ENCODE measurements at places on chromosomes 3 and 15.
A peak's percentile ranks its signal among the peaks of the same experiment; 100 is the strongest.

- DNase-seq = no peak
Observed at GRCh38 chr15:31245135-31245689, 81.4 kb upstream of the KLF13 start.

GRCh38 chr3:46107682-46108081, 80.4 kb upstream of the XCR1 start:
- DNase-seq = no peak

- DNase-seq = no peak
Observed at GRCh38 chr3:126390751-126391150, 4.0 kb upstream of the CFAP100 start.

DNA sequence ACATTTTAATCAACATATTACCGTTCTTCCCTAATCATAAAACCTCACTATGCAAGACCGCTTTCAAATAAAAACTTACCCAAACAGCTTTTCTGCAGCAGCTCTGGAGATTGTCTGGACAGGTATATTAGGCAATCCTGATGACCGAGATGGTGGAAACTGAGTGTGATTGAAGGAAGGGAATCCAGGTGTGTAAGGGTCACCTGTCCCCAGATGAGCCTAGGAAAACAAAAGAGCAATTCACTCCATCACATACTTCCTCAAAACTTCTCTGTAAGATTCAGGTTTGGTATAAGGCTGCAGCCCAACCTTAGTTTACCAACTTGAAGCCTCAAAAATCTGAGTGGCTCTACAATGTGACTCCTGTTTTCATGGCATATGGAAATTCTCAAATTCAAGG, 14.5 kb downstream of the TFRC start:
- no peak for DNase-seq

- DNase-seq = peak; percentile 43
Observed at GRCh38 chr15:40358471-40359353, 693 bp downstream of the DISP2 start.

- no peak for DNase-seq
Observed at GRCh38 chr15:40691737-40692136, 3.2 kb upstream of the RAD51 start.

DNA sequence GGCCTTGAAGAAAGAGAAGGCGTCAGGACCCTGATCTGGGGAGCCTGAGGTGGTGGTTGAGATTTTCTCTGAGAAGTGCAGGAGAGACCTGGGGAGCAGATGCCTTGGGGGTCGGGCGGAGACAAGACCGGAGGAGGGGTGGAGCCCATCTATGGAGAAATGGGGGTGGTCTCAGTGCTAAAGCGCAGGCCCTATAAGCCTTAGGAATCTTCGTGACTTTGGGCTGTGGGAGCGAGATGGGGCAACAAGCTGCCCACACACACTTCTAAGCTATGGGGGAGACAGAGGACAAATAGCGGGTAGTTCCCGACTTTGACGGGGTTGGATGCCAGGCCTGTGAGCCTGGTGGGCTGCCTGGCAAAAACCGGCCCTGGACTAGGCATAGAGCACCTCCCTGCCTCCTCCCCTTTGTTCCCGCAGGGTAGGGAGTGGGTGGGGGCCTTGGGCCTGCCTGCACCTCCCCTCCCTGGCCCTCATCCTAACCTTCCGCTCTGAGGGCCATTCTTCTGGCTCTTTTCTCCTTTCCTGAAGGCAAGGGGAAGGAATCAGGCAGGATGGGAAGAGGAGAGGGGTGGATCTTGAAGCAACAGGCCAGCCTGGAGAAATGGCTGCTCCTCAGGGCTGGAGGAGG, 880 bp downstream of the NISCH start:
- peak; percentile 42 for DNase-seq

DNA sequence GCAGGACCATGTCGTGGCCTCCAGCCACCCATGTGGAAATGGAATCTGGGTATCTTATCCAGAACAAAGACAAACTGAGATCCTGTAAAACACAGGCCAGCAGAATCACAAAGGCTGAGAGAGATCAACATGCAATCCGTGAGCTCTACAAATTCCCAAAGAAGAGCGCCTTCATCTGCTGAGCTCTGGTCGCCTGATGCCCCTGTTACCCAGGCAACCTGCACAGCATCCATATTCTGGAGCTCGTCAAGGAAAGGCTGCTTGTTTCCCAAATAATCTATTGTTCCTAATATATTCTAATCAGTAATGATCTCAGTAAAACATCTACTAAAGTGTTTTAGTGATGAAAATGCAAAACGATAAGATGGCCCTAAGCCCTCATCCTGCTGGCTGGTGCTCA, 133.6 kb downstream of the OCA2 start:
- DNase-seq = no peak

DNA sequence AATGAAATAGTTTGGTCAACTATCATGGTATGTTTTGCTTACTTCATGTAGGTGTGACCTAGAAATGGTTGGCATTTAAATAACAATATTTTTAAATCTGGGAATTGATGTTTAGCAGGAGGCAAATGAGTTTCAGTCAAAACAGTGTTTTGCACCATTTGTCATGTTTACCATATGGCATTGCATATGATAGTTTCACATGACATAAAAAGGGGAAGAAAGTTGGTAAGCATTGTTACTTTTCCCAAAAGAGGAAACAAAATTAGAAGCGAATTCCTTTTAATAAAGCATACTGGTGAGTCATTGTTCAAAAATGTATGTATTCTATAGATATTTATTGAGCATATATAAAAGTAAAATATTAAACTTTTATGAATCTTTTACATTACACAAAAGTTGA, 2.3 kb downstream of the RNF13 start:
- DNase-seq = no peak

DNA sequence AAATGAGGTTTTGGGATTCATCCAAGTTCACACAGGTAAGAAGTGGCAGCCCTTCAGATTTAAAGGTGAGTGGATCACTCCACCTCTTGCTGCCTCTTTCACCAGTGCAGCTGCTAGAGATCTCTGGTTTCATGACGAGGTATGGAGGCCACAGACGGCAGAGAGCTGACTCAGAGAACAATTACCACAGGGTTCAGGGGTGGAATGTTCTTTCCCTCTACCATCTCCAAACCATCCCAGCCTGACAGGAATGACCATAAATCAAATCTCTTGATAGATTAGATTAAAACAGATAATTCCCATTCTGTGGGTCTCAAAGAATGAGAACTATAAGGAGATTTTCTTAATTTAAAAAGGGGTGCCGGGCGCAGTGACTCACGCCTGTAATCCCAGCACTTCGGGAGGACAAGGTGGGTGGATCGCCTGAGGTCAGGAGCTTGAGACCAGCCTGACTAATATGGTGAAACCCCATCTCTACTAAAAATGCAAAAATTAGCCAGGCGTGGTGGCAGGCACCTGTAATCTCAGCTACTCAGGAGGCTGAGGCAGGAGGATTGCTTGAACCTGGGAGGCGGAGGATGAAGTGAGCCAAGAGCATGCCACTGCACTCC, 174.2 kb upstream of the ATP11B start:
- DNase-seq = no peak

DNA sequence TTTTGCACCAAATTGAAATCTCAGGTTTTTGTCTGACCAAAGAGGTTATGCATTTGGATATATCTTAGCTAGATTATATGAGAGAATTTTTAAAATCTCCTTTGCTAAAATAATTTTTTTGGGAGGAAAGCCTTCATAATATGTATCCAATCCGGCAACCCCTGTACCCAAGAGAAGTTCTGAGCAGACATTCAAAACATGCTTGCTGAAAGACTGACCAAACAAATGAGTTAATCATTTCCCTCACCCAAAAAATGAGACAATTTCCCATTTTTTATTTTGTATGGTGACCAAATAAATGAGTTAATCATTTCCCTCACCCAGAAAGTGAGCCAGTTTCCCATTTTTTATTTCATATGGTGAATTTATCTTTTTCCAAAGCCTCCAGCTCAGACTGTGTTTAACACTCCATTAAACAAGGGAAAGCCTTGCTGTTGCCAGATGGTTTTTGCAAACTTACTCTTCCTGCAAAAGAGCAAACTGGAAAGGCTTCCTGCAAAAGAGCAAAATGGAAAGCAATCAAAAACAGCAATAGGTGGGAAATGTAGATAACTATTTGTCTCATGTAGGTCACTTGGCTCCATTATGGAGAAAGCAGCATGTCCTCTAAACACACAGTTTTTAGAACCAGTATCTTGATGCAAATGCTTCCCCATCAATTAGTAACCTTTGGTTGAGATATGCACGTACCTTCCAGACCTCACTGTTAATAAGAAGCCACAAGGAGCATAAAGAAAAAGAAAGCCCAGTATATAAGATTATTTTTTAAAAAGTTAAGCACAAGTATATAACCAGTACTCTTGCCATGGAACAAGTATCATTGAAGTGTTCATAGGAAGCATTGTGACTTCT, 78.4 kb upstream of the OSTN start:
- no peak for DNase-seq

- DNase-seq = no peak
Observed at GRCh38 chr3:58059349-58060321, 51.4 kb downstream of the FLNB start.

DNA sequence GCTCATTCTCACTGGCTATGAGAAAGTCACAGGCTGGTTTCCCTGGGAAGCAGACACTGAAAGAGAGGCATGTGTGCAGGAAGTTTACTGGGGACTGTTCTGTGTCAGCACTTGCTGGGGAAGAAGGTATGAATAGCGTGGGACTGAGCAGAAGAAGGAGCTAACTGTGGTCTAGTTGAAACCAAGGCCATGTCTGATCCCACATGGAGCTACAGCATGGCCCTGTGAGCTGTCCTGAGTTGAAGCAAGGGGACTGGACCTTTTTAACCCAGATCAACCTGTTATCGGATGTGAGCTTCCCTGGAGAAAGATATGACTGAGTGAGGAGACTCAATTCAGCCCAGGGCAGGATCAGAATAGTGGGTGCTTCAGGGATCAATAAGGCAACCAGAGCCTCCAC, 53.7 kb downstream of the DCLK3 start:
- no peak for DNase-seq

- no peak for DNase-seq
Observed at GRCh38 chr3:169053427-169053826, 610.1 kb downstream of the MECOM start.

- no peak for DNase-seq
Observed at GRCh38 chr3:87436781-87437543, 160.6 kb upstream of the POU1F1 start.

- no peak for DNase-seq
Observed at GRCh38 chr3:14773691-14774128, 45.1 kb upstream of the FGD5 start.

- no peak for DNase-seq
Observed at GRCh38 chr3:192834428-192834827, 83.2 kb downstream of the MB21D2 start.

DNA sequence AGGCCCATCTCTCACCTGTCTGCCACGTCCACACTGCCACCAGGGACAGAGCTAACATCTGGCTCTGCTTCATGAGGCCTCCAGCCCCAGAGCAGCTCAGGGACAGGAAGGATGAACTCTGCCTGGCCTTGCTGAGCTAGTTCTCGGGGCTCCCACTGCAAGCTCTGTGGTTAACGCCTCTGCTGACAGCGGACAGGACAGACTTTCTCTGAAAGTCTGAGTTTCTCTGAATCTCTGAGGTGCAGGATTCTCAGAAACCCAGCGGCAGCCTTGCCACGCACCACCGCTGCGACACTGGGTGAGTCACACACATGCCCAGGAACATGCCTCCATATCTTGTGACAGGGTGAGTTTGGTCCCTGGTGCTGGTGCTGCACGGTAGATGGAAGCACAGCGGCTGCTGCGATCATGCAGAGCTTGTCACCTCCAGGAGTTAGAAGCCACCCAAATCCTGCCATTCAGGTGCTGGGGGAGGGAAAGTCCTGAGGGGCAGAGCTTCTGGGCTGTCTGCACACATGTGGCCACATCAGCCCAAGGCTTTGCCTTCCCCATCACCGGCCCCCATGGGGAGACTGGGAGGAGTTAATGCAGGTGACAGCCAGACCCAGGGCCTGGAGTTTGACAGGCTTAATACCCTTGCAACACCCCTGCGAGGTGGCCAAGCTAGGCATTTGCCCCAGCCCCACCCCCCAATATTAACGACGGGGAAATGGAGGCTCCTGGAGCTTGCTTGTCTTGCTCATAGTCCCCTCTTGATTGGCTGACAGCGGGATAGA, 267.0 kb downstream of the PLCL2 start:
- peak; percentile 54 for DNase-seq

GRCh38 chr3:76669322-76669721, 370.6 kb upstream of the ROBO2 start:
- DNase-seq = no peak

- peak; percentile 15 for DNase-seq
Observed at GRCh38 chr3:60017631-60018030, 967.8 kb upstream of the CFAP20DC start.

DNA sequence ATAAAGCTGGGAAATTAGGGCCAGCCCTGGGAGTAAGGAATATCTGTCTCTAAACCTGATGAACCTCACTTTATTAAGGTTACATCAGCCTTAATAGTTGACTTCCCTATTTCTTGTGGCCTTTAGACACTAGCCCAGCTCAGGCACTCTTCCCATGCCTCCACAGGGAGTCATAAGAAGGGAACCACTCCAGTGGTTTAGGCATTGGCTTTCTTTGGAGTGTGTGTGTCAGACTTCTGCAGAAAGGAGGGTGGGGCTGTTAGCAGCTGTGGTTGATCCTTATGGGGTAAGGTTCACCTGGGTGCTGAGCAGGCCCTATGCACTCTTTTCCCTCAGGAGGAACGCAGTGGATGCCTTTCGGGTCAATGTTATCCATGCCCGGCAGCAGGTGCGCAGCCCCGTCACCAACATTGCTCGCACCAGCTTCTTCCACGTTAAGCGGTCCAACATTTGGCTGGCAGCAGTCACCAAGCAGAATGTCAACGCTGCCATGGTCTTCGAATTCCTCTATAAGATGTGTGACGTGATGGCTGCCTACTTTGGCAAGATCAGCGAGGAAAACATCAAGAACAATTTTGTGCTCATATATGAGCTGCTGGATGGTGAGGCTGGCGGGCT, 4.0 kb downstream of the AP2M1 start:
- DNase-seq = no peak

DNA sequence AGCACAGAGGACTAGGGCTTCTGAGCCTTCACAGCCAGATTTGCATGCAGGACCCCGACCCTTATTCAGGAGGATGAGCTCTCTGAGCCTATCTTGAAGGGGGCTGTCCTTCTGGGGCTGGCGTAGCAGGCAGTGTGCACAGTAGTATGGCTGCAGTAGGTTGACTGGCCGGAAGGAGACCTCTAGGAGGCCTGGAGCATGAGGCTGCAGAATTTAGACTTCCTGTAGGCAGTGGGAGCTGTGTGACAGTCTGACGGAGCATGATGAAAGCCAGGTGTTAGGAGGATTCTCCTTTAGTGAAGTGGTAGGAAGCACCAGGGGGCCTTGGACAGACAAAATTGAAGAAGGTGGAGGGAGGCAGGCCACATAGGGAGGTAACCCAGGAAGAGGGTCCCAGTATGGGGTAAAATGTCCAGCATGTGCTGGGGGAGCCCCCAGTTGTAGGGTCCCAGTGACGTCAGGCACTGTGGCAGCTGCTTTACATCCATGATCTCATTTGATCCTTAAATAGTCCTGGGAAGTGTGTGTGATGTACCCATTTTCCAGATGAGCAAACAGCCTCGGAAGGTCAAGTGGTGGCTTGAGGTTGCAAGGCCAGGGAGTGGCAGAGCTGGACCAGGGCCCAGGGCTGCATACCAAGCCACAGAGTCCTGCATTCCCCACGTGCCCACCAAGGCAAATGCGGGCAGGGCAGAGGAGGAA, 36.1 kb downstream of the SPSB4 start:
- no peak for DNase-seq
